Esophagus squamous epithelium (tissue), 5 donors: ENCODE measurements at places on chromosomes 7 and 10.

GRCh38 chr10:88920986-88921593 lies 31.5 kb downstream of the ACTA2 start:
- no peak for DNase-seq

DNA sequence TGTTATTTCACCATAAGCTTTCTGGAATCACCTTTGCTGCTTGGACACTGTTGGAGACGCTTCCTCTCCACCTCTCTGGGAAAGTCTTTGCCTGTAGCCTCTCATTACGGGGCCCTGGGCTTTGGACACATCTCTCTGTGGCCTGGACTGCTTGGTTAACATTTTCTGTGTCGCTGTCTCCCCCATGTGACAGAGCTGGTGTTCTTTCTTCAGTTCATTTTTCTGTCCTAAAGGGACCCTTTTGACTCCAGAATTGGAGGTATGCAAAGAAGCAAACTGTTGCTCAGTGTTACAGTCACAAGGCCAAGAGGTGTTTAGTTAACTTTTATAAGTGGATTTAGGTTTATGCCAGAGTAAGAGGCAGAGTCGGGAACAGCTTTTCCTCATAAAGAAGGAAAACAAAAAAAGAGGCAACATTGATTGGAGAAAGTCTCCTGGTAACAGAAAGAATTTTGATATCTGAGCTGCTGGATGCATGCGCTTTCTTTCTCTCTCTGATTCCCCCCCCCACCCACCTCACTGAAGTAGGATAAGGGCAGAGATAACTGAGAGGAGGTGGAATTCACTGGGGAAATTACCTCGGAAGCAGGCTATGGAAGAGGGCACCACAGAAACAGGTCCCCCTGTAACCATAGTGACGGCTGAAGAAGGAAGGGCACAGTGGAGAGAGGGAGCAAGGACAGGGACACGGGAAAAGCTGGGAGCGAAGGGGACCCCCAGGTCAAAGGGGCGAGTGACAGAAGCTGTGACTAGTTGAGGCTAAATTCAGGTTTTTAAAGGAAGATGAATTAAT lies 57.8 kb downstream of the LGI1 start:
- DNase-seq: no peak

DNA sequence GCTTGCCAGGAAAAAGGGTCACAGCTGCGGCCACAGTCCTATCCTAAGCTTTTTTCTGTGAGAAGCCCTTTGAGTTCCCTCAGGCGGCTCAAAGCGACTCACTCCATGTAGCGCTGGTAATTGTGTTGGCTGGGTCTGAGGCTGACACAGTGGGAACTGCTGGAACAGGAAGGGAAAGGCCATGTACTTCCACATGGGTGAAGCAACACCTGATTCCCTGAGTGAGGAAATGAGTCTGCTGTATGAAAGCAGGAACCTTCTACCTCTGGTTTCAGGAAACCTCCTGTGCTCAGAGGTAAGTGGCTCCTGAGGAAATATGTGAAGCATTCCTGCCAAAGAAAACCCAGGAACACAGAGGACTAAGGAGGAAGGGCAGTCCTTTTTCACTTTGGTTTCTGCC lies 734.6 kb upstream of the SORCS1 start:
- DNase-seq: no peak

DNA sequence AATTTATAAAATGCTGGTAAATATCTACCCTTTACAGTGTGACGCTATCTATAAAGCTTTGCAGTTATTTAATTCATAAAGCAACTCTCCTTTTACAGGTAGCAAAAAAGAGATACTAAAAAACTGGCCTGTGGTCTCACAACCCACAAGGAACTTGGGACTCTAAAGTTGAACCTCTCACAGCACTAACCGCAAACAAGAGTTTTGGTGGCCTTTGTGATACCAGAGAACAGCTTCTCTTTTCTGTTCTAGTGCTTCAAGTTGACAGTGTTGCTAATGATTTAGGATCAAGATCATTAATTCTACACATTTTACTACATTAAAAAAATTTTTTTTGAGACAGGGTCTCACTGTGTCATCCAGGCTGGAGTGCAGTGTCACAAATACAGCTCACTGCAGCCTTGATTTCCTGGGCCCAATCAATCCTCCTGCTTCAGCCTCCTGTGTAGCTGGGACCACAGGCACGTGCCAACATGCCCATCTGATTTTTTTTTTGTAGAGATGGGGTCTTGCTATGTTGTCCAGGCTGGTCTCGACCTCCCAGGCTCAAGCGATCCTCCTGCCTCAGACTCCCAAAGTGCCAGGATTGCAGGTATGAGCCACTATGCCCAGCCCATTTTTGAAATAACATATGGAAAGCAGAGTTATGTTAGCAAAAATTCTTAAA lies 56.0 kb upstream of the ST8SIA6 start:
- no peak for DNase-seq

- no peak for DNase-seq
Observed at GRCh38 chr10:11170993-11171851, 153.6 kb downstream of the CELF2 start.

- no peak for DNase-seq
Observed at GRCh38 chr7:90594751-90595317, 1.3 kb upstream of the CDK14 start.

DNA sequence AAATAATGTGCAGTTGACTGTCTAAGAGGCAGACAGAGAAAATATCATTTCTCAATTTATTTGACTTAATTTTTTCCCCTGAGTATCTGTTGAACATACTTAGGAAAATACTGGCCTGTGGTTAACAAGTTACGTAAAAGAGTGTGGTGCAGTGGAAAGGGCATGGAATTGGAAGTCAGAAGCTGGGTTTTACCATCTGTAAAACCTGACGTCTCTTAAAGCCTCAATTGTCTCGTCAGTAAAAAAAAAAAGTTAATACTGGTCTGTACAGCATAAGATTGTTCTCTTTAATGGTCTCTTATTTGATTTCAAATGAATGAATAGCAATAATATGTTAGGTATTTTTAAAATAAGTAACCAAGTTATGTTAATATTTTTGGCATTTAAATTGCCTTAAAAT lies 67.8 kb downstream of the PHTF2 start:
- no peak for DNase-seq

- no peak for DNase-seq
Observed at GRCh38 chr7:28042721-28043120, 137.9 kb downstream of the JAZF1 start.

DNA sequence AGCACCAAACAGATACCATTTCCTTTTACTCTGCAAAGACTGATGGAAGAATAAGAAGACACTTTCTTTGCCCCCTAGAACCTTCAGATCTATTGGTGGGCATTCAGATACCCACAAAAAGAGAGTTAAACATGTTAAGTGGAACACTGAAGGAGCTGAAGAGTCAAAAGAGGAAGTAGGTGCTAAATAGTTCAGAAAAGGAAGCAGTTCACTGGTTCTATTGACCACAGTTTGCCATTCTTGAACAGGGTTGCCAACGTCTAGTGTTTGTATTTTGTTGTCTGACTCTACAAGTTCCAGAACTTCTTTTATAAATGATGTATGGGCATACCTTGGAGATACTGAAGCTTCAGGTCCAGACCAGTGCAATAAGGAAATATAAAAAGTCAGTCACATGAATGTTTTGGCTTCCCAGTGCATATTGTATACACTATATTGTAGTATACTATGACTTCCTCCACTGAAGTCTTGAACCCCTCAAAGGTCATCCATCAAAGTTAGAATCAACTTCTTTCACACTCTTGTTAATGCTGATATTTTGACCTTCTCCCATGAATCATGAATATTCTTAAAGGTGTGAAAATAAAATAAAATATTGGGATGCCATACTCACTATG lies 47.5 kb upstream of the AGR3 start:
- no peak for DNase-seq

DNA sequence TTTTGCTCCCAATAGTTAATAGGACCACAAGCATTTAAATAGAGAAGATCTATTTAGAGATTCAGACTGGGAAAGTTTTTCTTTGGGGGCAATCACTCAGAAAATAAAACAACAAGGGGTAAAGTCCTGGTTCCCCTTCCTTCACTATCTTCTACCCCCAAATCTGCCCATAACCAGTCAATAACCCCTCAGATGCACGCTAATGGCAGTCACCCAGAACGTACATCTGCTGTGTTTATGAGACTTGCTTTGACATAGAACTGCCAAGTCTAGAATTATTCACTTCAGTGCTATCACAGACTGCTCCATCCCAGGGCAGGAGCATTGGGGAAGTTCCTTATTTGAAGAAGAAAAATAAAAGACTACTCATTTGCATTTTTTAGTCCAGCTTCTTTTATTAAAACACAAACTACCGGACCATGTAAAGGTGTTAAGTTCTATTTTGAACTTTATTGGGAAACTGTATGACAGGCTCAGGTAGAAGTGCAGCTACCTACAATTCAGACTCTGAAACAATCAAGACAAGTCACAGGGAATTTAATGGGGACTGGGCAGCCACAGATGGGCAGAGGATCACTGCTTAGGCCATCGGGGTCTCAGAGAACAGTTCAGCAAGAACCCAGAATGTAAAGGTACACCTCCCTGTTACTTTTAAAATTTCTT lies 38.4 kb downstream of the ANK3 start:
- no peak for DNase-seq

- no peak for DNase-seq
Observed at GRCh38 chr10:118584181-118584954, 11.1 kb downstream of the PRLHR start.

GRCh38 chr7:116691664-116692063 lies 19.7 kb downstream of the MET start:
- no peak for DNase-seq

DNA sequence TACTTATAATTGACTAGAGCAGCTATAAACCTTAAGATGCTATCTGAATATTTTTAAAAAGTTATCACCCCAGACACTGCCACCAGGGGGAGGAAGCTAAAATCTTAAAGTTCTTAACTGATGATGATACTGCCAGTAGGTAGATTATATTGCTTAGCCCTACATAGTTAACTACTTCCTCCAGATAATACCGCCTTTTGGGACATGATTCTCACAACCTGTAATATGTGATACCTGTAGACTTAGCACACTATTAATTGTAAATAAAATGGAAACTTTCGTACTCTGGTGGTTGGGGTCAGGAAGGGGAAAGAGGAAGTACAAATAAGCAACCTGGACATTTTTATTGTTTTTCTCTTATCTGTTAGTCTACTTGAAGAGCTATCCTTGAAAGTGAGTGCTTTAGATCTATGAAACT lies 268.9 kb downstream of the ADK start:
- DNase-seq: no peak

DNA sequence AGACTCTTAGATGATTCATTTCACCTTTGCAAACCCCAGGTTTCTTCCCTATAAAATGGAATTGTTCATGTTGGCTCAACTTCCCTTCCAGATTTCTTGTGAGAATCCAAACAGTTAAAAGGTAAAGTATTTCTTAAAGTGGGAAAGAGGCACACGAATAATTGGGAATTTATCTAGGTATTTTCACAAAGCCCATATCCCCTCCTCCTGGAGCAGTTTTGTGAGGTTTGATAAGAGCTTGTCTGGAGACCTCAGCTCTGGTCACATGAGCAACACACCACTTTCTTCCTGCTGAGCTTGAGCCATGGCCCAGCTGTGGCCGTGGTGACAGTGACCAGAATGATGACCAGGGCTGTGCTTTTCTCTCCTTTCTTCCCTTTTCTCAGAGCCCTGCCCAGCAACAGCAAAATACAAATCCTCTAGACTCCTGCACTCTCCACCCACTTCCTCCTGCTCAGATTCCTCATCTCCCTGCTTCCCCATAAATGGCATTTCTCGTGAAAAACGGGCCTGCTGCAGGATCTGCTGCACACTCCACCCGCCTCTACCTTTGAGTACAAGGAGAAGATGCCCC lies 87.7 kb downstream of the PIK3CG start:
- DNase-seq: no peak

- no peak for DNase-seq
Observed at GRCh38 chr7:101874028-101874427, 56.6 kb downstream of the CUX1 start.

- no peak for DNase-seq
Observed at GRCh38 chr7:18893156-18893555, 224.3 kb downstream of the TWIST1 start.

- no peak for DNase-seq
Observed at GRCh38 chr10:103086261-103086660, 106.8 kb downstream of the NT5C2 start.

DNA sequence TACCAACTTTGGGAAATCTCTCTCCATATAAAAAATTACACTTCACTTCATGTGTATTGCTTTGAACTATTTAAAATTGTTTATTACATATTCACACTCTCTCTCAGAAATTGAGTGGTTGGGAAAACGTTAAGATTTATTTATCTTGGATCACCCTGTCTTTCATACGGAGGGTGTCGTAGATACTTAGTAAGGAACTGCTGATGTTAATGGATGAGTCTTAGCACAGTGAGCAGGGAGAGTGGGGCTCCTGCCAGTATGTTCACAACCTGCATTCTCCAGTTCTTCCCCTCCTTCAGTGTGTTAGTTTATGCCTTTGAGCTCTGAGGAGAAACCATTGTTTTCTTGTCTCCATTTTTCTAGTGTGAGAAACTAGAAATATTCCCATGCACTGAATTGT lies 67.1 kb downstream of the CDK14 start:
- DNase-seq: no peak

DNA sequence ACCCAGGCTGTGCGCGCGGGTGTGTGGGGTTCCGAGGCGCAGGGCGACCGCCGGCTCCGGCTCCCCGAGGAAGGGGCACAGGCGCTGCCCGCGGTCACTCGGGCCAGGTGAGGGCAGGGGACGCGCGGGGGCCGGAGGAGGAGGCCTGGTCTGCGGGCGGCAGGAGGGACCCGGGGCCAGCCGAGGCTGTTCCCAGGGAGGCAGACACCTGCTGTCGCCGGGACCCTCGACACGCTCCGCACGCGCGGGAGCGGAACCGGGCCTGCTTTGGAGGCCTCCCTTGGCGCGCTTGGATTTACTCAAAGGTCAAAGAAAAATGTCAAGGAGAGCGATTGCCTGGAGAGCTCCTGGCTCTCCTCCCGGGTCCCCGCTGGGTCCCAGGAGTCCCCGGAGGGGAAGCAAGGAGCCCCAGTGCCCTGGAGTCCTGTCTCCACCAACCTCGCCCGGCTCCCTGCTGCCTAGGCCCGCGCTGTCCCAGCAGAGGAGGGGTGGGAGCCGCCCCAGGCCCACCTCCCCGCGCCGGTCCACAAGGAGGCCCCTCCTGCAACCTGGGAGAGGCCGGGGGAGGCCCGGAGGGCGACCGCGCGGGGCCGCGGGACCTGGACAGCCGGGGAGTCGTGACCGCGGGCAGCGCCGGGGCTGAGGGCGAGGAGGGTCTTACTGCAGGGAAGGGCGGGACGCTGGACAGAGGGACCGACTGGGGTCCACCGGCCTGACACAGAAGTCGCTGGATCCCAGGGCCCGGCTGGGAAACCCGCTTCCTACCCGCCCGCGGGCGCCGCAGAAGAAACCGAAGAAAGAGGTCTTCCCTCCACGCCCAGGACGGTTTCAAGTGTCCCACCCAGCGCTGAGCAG lies 348.9 kb downstream of the DNAJB6 start:
- DNase-seq: no peak

GRCh38 chr7:30322271-30323005 lies 38.0 kb downstream of the ZNRF2 start:
- no peak for DNase-seq
